Stimulated activated CD8-positive, alpha-beta memory T cell treated with anti-CD3 and anti-CD28 coated beads, Interleukin-7, amount 100 ng/mL, for 48 hours (primary cell): ENCODE measurements at places on chromosomes 7 and 10.

- no peak for DNase-seq
These were observed 240.9 kb downstream of the THSD7A start for GRCh38 chr7:11591055-11591633.

GRCh38 chr10:76055963-76056362 is 624.5 kb downstream of the LRMDA start:
- no peak for DNase-seq

GRCh38 chr10:58807629-58808022 is 295.0 kb downstream of the BICC1 start:
- DNase-seq: no peak

- DNase-seq: no peak
These were observed 3.0 kb downstream of the RET start for GRCh38 chr10:43079856-43080255.

- no peak for DNase-seq
These were observed 75.9 kb upstream of the PTPRZ1 start for GRCh38 chr7:121796936-121797656.

GRCh38 chr10:132110111-132110521 is 44.4 kb downstream of the JAKMIP3 start:
- no peak for DNase-seq

- DNase-seq: no peak
These were observed 67.3 kb downstream of the DIP2C start for GRCh38 chr10:621981-622740.

DNA sequence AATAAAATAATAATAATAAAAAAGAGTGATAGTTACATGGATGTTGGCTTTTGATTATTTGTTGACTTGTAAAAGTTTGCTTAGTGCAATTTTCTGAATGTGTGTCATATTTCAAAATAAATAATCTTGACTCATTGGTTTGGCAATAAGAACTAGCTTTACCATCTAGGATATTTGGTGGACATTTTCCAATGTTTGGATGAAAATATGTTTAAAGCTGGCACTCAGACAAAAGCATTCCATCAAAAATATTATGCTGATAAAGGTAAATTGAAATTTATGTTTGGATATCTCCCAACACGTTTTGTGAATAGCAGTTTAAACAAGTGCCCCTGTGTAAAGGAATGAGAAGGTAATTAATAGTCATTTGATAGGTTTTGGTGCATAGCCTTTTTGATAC is 62.5 kb upstream of the KCNMA1 start:
- DNase-seq: no peak

GRCh38 chr10:18683427-18683826 is 24.2 kb downstream of the ARL5B start:
- no peak for DNase-seq

GRCh38 chr7:26293569-26294308 is 2.1 kb downstream of the SNX10 start:
- DNase-seq: peak; percentile 76

- no peak for DNase-seq
These were observed 10.7 kb downstream of the TSPAN14 start for GRCh38 chr10:80464557-80465450.

GRCh38 chr10:129038522-129038921 is 428.5 kb upstream of the MGMT start:
- DNase-seq: no peak

DNA sequence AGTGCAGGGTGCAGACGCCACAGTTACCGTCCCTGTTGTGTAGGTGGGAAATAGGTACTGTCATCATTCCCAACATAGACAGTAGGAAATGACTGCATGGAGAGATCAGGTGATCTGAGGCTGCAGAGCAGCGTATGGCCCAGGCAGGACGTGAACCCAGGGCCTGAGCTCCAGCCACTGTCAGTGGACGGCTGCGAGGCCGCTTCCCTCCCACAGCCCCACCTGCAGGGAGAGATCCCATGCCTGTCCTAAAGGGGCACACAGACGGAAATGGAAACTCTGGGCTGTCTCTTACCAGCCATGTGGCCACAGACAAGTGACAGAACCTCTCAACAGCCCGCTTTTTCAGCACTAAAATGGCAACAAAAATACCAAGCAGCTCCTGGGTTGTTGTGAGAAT is 44.5 kb upstream of the MNX1 start:
- DNase-seq: no peak

- DNase-seq: no peak
These were observed 134.2 kb downstream of the ELFN1 start for GRCh38 chr7:1804310-1804709.

- no peak for DNase-seq
These were observed 23.9 kb downstream of the NUDCD3 start for GRCh38 chr7:44466300-44467216.

DNA sequence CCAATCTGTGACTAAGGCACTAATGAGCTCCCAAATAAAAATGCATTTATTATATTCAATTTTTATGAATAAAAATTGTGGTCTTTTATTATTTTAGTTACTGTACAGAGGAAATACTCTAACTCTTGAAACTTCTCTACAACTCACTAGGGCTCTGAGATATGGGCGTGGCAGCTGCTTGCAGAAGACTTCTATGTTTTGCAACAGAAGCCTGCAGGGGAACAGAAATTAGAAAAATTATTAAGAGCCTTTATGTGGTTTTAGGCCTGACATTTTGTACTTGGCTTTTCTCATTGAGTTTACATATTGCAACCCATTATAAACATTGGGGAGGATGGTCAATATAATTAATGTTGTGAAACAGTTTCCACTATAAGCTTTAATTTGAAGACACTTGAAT is 581.4 kb downstream of the TNS3 start:
- no peak for DNase-seq

DNA sequence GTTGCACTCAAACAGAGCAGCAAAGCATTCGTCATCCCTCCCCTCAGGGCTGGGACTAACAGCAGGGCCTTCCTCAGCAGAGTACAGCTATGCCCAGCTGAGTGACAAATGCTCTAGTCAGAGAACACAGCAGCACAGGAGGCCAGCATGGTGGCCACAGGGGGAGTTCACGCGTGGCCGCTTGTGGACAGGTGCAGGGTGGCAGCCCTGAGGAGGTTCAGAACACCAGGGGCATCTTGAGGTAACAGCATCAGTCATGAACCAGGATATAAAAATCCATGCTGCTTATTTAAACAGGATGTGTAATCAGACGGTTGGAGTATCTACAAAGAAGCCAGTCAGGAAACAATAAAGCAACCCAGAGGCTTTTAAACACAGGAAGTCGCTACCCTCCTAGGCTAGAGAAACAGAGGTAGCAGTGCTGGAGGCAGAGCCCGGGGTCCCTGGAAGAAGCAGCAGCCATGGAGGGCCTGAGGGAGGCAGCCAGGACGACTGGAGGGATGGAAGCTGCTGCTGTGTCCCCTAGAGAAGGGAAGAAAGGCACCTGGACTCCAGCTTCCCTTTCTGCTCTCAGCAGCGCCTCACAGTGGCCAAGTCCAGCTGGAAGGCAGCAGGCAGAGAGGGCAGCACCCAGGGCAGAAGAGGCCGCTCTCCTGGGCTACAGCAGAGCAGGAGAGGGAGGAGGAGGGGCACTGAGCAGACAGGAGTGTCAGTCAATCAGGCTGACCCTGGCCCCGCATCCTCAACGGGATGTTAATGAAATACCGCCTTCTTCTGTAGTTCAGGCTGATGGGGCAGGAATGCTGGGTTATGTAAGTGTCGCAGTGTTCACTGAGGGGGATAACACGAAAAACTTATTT is 70.8 kb upstream of the UCN3 start:
- no peak for DNase-seq

- no peak for DNase-seq
These were observed 5.9 kb downstream of the NACAD start for GRCh38 chr7:45082831-45083331.

- DNase-seq: no peak
These were observed 128.7 kb downstream of the FAM204A start for GRCh38 chr10:118213436-118213835.

GRCh38 chr10:18021725-18022480 is 70.2 kb downstream of the SLC39A12 start:
- no peak for DNase-seq

- DNase-seq: no peak
These were observed 10.7 kb downstream of the INPP5A start for GRCh38 chr10:132548106-132548823.

GRCh38 chr7:108063520-108063933 is 60.6 kb upstream of the LAMB1 start:
- no peak for DNase-seq

GRCh38 chr10:18134921-18135320 is 5.3 kb upstream of the CACNB2 start:
- no peak for DNase-seq

DNA sequence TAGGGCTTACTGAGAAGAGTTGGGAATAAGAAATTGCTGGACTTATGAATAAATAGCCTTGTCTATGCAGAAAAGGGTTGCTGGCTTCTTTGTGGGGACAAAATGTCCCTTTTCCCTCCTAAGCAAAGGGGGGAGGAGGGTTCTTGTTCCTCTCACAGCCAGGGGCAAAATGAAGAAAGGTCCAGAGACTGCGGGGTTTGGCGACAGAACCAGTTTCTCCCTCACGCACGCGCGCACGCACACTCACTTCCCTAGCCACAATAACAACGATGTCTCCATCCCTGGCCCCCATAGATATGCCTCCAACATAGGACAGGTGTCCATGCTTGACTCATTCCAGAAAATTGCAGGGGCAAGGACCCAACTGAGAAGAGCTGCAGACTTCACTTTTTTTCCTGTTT is 3.3 kb downstream of the ZMIZ1 start:
- no peak for DNase-seq

- no peak for DNase-seq
These were observed 26.3 kb downstream of the FIGNL1 start for GRCh38 chr7:50423860-50424259.

- DNase-seq: no peak
These were observed 936.6 kb downstream of the NRG3 start for GRCh38 chr10:82811621-82812020.

GRCh38 chr10:110352930-110353243 is 48.2 kb upstream of the SMNDC1 start:
- DNase-seq: no peak

DNA sequence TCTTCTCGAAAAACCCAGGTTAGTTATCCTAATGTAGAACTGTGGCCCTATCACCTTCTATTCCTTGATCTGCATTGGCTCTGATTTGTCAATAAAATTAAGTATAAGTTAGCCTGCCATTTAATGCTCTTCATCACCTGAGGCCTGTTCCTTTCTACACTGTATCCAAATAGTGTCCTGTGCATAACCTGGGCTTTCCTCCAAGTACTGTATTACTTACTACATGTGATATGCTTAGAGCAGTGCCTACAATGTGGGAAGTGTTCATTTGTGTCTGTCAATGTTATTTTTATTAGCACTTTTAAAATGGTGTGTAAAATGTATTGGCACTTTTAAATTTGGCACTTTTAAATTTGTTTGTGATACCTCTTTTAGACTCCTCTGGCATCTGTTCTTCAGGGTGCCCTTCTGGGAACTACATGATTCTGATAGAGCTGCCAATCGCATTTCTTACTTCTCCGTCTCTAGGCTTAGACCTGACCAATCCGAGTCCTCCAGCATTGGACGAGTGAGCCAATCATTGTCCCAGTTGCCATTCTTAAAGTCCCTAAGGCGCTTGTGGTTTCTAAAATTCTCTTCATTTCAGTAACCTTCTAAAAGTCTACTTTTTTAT is 85.5 kb downstream of the GNAI1 start:
- DNase-seq: no peak

GRCh38 chr10:23331567-23332301 is 12.9 kb downstream of the C10orf67 start:
- DNase-seq: no peak

DNA sequence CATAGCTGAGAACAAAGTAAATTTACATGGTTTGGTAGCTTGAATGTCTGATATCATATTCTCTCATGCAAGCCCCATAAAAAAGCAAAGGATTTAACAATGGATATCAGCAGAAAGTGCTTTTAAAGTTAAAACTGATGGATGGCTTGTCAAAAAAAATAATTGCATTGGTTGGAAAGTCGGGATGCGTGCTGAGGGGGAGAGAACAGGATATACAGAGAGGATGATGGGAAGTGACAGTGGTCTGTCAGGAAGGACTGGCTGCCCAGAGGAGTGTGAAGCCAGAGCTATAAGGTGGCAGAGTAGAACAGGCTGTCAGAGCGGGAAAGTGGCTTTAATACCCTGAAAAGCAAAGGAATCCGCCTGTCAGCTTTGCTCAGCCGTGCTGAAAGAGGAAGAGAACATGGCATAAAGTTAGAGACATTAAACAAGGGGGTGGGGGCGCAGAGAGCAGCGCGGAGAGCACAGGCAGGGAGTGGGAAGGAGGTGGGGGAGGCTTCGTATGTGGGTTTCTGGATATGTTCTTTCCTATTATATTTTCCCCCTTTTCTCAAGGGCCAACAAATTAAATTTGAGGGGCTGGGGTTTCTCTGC is 493.0 kb downstream of the LRMDA start:
- DNase-seq: no peak

DNA sequence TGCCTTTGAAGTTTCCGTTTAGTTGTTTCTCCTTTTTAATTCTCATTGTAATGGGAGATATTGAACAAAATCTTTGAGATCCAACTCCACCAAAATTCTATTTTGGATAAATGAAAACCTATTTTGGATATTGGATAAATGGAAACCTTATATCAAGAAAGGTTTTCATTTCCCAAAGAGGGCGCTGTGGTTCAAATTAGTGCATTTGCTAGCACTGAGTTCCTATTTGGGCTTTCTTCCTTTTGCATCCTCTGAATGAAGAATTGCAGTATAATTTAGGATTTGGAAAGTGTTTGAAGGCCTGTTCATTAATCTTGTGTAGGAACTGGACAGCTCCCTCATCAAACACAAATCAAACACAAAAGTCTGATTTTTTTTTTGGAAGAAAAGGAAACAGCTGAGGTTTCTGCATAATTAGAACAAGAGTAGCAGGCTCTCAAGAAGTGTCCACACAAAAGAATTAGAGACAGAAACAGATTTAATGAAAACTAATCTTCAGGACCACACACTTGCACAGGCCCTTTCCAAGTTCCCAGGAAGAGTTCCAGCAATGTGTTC is 80.8 kb upstream of the KLF14 start:
- DNase-seq: no peak
